ENCODE measurements at places on chromosomes 11 and 22.

- no peak for DNase-seq
Measured at GRCh38 chr22:20396639-20397038, 2.7 kb downstream of the ZNF74 start.

DNA sequence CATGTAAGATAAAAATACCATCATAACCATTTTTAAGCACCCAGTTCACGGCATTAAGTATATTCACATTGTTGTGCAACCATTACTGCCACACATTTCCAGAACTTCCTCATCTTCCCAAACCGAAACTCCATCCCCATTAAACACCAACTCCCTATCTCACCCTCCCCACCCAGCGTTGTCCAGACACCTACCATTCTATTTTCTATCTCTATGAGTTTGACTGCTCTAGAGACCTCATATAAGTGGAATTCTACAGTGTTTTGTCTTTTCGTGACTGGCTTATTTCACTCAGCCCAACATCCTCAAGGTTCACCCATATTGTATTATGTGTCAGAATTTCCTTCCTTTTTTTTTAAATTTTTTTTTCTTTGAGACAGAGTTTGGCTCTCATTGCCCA lies 45.2 kb downstream of the PPFIA1 start:
- DNase-seq = no peak

DNA sequence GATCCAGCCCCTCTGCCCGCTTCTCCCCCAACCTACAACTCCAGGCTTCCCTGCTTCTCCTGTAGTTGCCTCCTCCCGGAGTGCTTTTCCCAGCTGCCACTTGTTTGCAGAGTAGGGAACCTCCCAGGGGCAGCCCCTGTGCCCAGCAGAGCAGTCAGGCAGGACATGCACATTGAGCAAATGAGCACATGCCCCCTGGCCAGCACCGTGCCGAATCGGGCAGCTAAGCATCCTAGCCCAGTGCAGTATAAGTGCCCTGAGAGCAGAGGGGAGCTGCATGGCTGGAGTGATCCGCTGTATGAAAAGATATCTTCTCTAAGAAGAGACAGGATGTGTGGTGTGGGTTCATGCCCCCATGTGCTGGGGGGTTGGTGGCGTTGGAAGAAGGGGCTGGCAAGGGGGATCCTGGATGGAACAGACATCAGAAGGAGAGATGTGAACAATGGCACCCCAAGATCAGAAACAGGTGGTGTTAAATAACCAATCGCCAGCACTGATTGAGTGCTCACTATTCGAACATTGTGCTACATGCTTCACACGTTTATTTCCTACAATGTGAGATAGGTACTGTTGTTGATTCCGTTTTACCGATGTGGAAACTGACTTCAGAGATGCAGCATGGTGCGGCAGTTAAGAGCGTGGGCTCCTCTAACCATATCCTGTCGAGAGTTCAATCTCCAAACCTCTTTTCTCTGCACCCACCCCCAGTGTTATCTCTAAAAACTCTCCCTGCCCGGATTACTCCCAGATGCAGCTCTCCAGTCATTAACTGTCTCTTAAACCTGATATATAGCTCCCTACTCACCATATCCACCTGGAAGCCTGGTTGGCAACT lies 1.2 kb downstream of the AIP start:
- DNase-seq = no peak

GRCh38 chr11:60165538-60165937 lies 17.3 kb downstream of the MS4A6A start:
- DNase-seq = no peak

GRCh38 chr11:120133216-120134105 lies 4.5 kb downstream of the TRIM29 start:
- no peak for DNase-seq

DNA sequence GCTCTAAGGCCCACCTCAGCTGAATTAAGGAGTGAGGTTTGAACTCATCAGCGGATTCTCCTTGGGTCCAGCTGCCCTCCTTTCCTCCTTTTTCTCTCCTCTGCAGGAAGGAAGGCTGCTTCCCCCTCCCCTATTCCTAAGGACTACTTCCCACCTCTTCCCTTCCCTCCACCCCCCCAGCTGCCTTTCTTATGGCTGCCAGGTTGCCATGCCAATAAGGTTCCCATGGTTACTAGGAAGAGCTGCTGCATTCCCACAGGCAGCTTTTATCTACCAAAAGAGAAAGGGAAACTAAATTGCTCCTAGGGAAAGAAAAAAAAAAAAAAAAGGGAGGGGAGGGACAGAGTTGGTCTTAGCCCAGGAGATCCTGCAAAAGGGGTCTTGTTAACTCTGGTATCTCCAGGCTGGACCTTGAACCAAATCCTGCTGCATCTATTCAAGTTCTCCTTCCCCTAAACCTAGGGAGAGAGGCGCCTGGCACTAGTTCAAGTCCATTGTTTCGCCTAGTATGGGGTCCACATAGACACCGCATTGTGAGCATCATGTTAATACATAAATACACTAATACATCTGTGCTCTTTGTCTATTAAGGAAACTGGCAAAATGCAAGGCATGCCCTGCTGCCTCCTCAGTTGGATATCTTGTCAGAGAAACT lies 21.2 kb upstream of the FEZ1 start:
- DNase-seq = peak; percentile 11

DNA sequence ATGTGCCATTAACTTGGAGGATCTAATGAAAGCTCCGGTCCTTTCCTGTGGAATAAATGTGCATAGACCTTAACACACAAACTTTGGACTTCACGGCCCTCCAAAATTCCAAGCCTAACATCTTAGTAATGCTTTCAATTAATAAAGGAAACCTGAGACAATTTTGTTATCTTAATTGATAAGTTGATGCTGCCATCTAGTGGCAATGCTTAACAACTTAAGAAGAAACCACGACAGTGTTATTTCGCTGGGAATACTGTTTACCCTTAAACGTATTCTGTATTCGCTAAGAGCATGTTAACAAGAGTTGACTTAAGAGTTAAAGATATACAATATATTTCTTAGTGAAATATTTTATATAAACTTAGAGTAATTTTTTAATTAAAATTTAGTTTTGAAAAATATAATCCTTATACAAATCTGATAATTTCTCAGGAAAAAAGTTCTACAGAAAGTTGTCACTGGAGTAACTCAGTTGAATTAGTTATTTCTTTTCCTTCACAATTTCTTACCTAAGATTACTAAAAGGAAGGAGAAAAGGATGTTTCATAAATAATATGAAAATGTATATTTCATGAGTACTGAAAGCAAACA lies 35.0 kb upstream of the OR9G4 start:
- peak; percentile 19 for DNase-seq

DNA sequence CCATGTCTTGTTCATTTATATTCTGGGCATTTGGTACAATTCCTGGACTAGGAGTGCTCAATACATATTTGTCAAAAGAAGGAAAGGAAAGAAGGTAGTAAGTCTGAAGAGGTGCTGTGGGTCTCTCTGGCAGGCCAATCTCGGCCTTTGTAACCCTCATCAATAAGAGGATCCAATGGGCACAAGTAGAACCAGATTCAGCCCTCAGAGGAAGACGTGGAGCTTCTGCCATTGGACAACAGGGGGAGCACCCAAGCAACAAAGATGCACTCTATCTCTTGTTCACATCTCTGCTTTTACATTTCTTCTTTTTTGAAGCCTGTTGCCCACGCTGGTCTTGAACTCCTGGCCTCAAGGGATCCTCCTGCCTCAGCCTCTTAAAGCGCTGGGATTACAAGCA lies 2.2 kb upstream of the VPS11 start:
- DNase-seq = no peak

DNA sequence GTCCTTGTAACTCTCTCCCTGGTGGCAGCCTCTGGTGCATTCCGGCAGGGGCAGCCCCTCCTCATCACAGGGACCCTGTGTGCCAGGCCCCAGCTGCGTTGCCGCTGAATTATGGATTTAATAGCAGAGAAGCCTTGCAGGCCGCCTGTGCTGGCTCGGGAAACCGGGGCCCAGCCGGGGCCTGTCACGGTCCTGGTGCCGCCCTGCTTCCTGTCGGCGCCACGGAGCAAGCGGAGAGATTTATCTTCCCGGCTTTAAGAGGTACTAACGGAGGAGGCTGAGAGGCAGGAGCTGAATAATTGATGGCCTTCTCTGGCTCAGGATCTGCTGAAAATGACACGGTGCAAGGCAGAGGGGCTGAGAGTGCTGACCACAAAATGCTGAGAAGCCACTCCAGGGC lies 54.0 kb upstream of the CCDC188 start:
- DNase-seq = no peak

GRCh38 chr22:47094861-47095330 lies 332.4 kb downstream of the TBC1D22A start:
- no peak for DNase-seq

DNA sequence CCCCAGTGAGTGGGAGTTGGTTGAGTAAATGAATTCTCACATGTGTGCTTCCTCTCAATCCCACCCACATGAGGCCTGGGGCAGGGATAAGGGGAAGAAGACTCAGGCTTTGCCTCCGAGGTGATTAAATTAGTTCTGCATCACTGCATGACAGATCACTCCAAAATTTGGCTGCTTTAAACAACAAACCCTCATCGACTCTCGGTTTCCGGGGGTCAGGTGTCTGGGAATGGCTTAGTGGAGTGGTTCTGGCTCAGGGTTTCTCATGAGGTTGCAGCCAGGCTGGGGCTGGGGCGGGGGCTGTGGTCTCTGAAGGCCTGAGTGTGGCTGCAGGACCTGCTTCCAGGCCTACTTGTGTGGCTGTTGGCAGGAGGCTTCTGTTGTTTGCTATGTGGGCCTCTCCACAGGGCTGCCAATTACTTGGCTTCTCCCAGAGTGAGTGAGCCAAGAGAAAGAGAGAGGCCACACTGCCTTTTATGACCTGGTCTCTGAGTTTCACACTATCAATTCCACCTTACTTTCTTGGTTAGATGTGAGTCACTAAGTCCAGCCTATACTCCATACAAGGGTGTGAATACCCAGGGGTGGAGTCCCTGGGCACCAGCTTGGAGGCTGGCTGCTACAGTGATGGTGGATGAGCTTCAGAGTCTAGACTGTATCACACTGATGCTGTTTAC lies 15.9 kb downstream of the MOGAT2 start:
- DNase-seq = no peak

- no peak for DNase-seq
Measured at GRCh38 chr22:33232071-33232470, 173.9 kb upstream of the SYN3 start.

- DNase-seq = no peak
Measured at GRCh38 chr11:123448823-123449222, 18.8 kb downstream of the GRAMD1B start.

DNA sequence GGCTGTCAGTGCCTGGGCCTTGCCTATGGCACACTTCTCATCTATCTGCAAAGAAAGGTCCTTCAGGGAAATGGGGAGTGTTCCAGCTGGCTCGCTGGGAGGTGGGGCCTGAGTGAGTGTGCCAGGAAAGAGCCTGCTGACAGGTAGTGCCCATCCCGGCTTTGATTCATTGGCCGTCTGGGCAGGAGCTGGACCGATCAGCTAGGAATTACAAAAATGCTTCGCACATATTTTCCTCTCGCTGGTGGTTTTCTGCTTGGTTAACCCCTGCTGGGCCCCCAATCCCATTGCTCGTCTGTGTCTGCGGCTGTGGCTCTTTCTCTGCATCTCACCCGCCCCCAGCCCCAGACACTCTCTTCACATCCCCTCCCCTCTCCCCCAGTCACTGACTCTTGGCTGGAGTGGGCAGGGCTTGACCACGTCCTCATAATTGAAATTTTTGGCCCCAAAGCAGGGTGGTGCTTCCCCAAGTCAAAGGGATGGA lies 10.8 kb downstream of the LIF start:
- DNase-seq = no peak

DNA sequence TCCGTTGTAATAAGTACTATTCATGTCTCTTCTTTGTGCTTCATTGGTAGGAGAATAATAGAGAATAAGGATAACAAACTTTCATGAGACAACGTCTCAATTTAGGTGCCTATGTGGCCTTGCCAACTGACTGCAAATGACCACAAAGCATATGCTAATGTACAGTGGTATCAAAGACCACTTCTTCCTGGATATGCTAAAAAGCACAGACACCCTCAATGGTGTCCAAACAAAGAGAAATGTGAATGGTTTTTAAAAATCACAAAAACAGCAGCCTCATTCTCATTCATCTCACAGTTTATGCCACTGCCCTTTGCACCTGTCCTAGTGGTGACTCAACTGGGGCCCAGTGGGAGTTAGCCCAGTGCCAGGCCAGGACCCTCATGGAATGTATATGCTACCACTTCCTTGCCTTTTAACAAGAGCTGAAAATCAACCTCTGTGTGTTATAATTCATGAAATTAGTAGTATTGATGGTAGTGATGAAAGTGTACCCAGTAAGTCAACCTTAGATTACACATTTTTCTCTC lies 65.2 kb upstream of the MTMR2 start:
- no peak for DNase-seq
